KBM-7 (cell line): ENCODE measurements at places on chromosomes 2 and 18.

DNA sequence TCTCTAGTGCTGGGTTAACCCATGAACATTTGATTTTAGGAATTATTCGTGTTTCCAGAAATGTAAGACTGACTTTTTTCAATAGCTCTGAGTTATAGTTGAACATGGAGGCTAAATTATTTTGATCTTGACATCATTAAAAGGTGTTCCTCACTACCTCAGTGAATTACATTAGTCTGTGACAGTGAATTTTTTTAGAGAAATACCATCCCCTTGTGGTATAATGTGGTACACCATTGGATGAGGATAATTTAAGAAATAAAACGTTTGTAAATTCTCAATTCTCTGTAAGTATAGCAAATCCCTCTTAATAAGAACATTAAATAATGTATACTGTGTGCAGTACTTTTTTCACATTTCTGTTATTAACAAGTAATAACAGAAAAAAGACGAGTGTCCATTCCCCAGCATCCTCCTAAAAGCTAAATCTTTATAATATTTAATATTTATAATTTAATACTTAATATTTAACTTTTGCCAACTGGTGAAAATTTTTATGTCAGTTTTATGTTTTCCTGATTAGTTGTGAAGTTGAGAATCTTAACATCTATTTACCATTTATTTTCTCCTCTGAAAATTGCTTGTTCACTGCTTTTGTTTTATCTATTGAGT lies 70.3 kb upstream of the CWC22 start:
- DNase-seq = peak; percentile 59

GRCh38 chr2:40189881-40190280 lies 262.0 kb downstream of the SLC8A1 start:
- DNase-seq = no peak

DNA sequence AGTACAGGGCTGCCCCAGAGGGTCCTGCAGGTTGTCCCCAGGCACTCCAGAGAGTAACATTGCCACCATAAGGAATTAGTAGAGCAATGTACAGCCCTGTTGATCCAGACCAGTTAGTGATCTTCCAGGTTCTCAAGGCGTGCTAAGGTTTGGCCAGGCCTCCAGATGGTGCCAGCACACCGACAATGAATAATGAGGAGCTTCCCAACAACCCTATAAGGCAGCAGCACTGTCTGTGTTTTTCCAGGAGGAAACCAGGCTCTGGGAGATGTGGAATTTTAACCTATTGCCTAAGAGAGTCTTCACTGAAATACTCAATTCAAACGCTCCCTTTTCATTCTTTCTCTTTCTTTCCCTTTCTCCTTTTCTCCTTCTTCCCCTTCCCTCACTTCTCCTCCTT lies 122.1 kb downstream of the MGAT5 start:
- DNase-seq = no peak

DNA sequence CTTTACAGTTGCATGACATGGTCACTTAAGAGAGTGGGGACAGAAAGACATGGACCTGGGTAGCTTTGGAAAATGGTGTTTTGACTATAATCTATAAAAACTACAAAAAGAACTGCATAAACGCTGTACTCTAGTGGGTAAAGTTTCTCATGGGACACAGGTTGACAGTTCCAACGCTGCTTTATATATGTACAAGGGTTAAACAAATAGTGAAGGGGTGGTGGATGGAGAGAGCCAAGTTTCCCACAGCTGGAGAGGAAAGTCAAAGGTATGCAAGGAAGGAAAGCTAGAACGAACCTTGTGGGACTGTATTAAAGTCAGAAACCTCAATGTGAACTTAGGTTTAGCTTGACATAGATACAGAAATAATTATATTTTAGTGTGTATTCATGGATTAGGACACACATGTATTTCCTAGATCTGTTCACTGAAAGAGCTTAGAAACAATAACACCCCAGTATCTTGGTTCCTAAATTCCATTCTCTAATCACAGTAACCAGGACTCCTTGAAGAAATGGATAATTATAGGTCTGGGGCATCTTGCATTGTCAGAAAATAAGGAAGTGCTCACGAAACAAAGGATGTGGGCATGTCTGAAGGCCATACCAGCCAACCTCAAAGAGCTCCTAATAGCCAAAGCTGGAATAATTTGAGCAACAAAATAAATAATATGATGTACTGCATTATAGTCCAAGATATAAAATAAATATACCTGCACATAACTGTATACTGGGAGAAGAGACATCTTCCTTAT lies 28.8 kb downstream of the TANC1 start:
- DNase-seq = peak; percentile 75

DNA sequence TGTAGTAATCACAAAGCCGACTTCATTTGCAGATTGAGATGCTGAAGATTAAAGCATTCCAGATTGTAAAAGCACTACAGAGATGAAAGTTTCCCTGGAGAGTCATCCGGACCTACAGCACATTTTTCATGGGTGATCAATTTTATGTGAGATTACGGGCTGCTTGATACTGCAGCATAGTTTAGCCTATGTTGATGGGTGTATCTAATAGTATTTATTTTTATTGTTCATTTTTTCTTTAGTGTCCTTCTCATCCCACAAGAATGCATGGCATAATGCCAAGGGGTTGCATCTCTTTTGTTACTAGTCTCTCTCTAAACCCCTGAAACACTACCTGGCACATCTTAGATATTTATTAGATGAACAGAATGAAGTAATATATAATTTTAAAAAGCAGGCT lies 240.4 kb downstream of the MBD2 start:
- no peak for DNase-seq

- no peak for DNase-seq
Measured at GRCh38 chr2:141105763-141106162, 1025.1 kb downstream of the LRP1B start.

- DNase-seq = no peak
Measured at GRCh38 chr2:2855297-2855696, 522.3 kb downstream of the EIPR1 start.

DNA sequence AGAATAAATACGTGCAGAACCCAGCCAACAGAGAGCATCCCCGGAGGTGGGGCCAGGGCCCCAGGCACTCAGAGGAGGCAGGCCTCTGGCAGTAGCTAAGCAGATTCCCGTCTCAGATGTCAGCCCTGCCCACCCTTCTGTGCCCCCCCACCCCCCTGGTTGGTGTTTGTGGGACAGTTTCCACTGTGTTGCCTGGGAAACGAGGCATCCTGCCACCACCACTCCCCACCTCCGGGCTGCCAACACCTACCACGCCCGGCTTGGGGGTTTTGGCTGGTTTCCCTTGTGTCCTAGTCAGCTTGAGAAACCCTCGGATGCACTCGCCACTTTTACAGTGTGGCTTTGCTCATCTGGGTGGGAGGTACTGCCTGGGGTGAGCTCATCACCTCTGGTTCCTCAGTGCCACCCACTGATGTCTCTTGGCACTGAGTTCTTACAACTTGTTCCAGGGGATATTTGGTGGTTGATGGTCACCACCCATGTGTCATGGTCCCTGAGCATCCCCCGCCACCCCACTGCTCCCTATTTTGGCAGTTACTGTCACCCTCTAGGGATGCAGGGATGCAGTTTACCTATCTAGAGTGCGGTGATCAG lies 72.4 kb upstream of the YWHAQ start:
- no peak for DNase-seq

DNA sequence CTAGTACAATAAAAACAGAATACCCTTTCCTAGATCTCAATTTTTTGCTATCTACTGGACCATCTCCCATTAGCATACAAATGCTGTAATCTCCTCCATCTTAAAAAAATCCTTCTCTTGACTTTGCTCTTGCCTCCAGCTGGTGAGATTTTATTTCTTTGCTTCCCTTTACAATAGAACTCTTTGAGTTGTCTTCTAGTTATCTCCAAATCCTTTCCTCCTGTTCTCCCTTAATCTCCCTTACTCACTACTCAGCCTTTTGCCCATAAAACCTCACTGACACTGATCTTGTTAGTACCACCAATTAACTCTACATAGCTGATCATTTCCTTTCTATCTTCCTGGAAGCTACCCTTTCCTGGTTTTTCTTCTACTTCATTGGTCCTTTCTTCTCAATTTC lies 63.5 kb upstream of the FRZB start:
- no peak for DNase-seq

DNA sequence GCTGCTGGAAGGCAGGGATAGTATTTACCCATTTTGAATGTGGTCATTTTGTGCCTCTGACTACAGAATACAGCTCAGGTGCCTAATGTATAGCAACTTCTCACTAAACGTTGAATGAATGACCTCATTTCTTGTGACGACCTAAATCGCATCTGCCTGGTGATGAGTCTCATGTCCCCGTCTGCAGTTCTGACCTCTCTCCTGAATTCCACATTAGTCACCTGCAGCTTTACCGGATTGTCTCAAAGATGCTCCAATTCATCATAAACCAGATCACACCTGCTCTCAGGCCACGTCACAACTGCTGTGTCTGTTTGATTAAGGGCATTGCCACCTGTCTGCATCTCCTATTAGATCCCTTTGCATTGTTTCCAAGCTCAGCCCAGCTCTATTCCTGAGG lies 133.6 kb upstream of the MYT1L start:
- DNase-seq = no peak

DNA sequence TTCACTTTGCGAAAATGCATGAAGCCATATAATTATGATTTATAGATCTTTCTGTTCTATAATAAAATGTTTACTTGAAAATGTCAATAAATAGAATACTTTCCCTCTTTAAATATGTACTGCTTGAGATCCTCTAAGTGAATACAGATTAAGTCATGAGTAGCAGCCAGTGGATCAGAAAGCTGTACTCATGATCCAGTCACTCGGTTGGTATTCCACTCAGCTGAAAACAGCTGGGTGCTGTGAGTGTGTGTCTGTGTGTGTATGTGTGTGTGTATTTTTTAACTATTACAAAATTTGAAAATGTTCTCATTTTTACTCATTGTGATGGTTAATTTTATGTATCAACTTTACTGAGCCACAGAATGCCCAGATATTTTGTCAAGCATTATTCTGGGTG lies 141.6 kb upstream of the CYP26B1 start:
- no peak for DNase-seq

DNA sequence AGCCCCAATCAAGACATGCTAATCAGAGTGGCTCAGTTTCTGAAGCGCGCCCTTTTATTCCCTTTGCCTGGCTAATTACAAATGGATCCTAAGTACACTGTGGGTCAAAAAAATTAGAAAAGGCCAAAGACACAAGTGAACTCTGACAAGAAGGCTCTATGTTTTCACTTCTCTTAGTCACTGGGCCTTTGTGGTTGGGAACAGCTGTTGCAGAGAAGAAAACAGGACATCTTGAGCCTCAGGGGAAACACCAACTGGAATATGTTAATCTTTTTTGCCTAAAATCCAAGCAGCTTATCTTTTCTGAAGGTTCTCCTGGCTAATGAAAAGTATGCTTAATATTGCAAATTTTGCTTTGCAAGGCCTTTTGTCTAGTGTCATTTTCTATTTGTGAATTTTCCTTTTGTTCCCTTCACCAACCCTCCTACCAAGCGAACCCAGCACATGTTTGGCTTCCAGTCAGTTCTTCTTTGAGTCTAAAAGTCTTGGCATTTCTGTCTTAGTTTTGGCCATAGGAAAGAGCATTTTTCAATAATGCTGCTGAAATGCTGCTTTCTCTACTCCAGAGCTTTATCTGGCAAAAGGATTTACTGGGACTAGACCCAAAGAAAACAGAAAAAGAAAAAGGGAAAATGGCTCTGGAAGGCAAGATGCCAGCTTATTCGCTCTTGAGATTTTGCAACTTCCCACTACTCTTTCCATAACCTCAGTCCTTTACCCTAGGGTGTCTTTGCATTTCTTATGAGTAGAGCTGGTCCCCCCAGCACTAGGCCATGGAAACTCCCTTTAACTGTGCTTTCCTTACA lies 440.2 kb upstream of the ST6GAL2 start:
- no peak for DNase-seq

DNA sequence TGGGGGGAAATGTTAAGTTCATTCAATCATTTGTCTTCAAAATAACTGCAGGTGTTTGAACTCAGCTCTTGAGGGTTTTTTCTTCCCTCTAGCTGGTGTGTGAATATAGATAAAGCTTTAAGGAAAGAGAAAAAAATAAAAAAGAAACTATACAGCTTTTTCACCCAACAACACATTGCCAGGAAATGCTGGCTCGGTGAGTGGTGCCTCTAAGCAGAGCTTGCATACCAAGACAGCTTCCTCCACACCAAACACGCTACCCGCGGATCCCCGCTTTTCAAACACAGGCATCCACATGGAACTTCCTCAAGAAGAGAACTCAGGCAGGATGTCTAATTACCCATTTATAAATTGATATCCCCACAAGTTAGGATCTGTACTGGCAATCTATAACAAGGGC lies 69.8 kb upstream of the TANK start:
- DNase-seq = peak; percentile 26

DNA sequence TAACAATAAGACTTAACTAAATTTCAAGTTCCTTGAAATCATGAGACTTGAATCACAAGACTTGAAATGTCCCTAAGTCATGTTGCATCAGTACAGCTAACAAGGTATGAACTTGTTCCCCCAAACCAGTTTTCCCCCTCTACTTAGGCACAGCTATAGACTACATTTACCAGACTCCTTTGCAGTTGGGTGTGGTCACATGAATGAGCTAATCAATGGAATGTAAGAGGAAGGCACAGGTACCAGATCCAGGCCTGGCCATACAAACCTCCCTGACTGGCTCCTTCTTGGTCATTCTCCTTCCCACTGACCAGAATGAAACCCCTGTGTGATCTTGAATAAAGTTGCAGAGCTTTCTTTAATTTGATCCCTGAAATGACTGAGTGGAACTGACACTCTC lies 77.8 kb downstream of the DNER start:
- DNase-seq = no peak

DNA sequence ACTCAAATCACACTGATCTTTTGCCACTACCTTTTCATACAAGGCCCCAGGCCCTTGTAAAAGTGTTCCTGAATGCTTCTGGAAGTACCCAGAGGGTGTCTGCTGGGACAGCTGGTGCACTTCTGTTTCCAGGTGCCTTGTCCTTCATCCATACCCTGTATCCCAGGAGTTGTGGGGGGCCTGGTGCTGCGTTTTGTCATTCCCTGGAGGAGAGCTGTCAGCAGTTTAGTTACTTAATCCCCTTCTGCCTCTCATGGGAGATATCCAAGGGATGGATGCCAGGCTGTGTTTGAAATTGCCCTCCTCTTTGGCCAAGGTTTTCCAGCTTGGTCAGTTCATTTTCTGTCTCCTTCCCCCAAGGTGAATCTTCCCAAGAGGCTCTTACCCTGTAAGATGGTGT lies 158.3 kb downstream of the WDSUB1 start:
- no peak for DNase-seq

- DNase-seq = peak; percentile 51
Measured at GRCh38 chr2:70089220-70089982, 2.1 kb downstream of the PCBP1 start.
